ENCODE measurements at places on chromosomes 11 and 22. TPM values are rescaled to one million over a fixed set of nuclear protein-coding genes. Genes with fewer than 3 reads are reported as not detected.

DNA sequence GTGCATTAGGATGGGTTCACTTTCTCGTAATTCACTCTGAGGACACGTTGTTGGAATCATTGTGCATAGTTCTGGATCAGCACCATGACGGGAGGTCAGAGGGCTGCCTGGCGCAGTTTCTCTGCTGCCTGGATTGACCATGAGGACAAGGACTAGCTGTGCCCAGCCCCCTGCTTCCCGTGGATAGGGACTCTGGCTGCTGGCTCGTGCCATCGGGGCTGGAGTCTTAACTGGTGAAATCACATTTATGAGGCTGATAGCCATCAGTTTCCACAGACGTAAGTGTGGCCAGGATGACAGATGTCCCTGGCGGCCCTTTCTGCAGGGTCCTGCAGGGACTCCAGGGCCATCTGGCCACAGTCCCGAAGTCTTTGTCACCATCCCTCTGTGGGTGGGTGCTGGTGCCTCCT is 24.1 kb upstream of the GRAMD4 start:
- DNase-seq = no peak

DNA sequence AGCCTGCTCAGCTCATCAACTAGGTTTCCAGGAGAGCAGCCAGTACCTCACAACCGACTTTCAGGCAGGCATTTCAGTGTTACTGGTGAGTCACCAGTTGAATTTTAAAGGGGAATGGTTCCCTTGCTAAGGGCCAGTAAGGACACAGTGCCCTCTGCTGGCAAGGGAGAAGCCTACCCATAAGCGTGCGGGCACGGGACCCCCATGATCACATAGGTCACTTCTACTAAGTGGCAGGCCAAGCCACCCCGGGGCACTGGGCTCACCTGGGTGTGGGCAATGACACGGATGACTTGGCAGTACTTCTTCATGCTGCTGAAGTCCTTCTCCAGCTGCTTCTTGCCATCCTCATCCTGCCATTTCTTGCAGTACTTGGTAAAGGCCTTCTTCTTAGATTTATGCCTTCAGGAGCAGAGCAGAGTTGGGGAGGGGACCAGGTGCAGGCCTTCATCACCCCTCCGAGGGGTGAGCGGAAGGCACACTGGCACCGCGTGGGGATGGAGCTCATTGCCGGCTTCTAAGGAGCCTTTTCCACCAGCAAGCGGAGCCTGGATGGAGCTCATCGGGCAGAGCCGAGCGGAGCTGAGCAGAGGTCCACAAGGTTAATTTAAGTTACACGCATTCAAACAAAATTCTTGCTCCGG is 2.9 kb downstream of the RPL3 start:
- peak; percentile 95 for DNase-seq

DNA sequence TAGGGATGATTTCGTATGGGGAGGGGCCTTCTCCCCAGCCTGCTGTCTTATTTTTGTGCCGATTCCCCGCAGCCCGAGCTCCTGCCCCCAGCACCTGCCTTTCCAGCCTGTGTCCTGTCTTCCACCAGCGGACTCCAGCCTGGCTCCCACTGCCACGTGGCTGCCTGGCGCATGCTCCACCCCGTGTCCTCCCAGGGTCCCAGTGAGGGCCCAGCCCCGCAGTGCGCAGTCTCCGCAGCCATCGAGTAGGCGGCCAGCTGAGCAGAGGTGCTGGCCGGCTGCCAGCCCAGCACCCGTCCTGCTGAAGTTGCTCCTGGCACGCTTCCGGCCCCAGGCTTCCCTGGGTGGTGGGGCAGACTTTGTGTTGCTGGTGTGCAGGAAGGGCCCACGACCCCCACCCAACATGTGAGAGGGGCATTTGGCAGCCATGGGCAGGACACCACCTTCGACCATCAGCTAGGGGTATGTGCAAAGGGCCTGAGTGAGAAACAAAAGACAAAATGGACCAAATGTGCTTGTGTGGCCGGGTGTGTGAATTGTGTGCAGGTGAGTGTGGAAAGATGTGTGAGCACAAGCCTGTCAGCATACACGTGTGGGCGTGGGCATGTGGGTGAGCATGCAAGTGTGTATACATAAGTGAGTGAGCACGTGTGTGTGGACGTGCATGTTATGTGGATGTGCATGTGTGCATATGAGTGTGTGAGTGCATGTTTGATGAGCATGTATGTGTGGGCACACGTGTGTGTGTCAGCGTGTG is 55.9 kb downstream of the RTN4R start:
- no peak for DNase-seq

- DNase-seq = peak; percentile 94
Observed at GRCh38 chr11:78030429-78031325, 7.6 kb upstream of the KCTD14 start.

DNA sequence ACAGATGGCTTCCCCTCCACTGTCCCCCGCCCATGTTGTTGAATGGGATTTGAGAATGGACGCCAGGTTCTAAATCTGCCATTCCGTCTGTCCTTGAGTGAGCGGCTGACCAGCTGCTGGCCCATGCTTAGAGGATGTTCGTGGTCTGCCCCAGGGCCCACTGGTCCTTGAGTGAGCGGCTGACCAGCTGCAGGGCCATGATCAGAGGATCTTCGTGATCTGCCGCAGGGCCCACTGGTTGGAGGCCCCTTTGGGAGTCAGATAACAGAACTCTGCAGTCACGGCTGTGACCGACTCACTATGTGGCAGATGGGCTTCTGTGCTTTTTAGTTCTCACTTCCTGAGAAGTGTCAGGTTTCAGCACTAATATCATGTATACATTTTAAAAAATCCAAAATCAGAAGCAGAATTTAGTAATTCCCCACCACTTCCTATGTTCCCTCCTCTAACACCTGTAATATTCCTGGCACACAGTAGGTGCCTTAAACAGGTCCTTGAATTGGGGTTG is 54.1 kb downstream of the MICAL3 start:
- DNase-seq = no peak

- no peak for DNase-seq
Observed at GRCh38 chr22:38829485-38829884, 14.3 kb downstream of the NPTXR start.

- DNase-seq = peak; percentile 72
Observed at GRCh38 chr22:24805790-24806662, at the start of gene SGSM1. Gene SGSM1 (plus strand): TSS chr22:24806211. CDS start chr22:24806326, 115 bp downstream.

- DNase-seq = peak; percentile 87
Observed at GRCh38 chr11:1882265-1883238, 9.1 kb downstream of the PRR33 start.

GRCh38 chr11:66469441-66469840 is 2.7 kb downstream of the PELI3 start:
- no peak for DNase-seq

Gene MMP1
- 1,055 TPM for total RNA-seq

Gene KCNJ1
- total RNA-seq = 0.34 TPM

Gene MMP11
- 7.3 TPM for total RNA-seq

Gene C11orf42
- total RNA-seq = not detected

Gene STK33
- 1.1 TPM for total RNA-seq
